Epithelial cell of prostate (primary cell): ENCODE measurements at places on chromosomes 4 and X.
A peak's percentile ranks its signal among the peaks of the same experiment; 100 is the strongest.

DNA sequence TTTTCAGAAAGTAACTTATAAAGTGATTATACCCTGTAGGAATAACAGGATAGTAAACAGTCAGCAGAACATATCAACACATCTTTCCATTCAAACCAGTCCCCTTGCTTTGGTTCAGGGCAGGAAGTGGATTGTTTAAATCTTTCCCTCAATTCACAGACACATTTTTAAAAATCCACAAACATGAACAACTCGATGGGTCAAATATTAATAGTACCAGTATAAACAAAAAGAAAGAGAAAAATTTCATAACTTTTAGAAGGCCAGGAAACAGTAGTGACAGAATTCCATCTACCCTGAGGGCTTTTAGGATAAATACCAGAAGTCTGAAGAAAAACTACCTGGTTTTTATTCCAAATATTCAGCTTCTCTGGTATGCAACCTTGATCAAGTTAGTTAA, 1072.8 kb upstream of the PABPC4L start:
- no peak for DNase-seq

DNA sequence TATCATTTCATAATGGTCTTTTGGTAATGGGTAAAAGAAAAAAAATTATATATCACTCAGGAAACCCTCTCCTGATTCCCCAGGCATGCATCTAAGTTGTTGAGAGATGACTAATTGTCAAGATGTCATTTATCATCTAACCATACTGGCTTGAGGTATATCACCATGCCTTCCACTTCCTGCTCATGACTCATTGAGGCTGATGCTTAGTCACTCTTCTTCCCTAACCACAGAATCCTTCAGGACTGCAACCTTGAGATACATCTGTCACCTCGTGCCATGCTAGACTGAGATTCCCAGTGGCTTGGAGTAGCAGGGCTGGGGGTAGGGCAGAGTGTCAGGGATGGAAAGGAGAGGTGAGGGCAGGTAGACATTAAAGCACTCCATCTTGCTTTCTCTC, 782.5 kb upstream of the INTU start:
- peak; percentile 91 for DNase-seq

DNA sequence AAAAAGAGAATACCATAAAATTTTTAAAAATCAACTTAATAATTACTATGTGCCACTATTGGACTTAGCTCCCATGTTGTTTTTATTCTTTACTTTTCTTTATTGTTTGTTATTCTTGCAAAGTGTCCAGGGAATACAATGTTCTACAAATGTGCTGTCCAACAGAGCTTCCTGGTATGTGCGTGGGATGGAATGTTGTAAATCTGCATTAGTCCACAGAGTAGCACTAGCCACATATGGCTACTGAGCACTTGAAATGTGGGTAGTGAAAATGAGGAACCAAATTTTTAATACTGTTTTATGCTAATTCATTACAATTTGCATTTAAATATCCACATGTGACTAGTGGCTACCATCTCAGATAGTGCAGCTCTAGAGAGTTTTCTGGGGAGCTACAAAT, 14.3 kb upstream of the CORIN start:
- DNase-seq: no peak

GRCh38 chr4:150302553-150302952, 224.3 kb downstream of the DCLK2 start:
- peak; percentile 34 for DNase-seq

DNA sequence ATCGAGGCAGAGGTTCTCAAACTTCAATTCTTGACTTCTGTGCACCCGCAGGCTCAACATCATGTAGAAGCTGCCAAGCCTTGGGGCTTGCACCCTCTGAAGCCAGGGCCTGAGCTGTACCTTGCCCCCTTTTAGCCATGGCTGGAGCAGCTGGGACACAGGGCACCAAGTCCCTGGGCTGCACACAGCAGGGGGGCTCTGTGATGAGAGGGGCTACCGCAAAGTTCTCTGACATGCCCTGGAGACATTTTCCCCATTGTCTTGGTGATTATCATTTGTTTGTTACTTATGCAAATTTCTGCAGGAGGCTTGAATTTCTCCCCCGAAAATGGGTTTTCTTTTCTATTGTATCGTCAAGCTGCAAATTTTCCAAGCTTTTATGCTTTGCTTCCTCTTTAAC, 4.9 kb upstream of the MAGEB17 start:
- DNase-seq: no peak

DNA sequence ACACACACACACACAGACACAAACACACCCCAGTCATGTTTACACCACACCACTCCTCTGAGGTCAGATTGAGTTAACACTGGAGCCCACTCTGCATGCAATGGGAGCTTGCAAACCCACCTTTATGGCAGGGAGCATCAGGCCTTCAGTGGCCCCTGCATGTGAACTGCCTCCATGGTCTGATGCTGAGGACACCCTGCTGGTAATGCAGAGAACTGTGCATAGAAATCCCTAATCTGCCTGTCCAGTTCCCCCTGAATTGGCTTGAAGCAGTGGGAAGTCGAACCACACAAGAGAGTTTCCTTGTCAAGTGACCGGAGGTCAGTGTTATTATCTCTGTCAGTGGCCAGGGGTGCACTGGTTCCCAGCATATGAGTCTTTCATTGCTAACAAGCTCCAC, 59.8 kb downstream of the ANOS1 start:
- no peak for DNase-seq

DNA sequence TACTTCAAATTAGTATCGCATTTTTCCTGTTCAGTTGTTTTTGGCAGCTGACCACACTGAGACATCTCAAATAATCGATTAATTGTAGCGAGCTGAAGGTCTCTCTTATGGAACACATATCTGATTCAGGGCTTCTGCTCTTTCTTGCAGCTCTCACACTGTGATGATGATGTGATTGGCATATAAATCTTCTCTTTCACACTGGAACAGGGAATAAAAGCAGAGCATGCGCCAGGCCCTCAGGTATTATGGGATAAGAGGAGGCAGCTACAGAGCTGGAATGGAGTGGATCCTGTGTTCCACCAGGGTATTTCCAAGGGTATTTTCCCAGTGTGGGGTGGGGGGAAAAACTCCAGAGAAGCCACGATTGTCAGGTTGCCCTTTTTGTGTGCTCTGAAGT, 265.4 kb upstream of the CASK start:
- no peak for DNase-seq

GRCh38 chrX:37995428-37995827, 10.9 kb upstream of the SYTL5 start:
- DNase-seq: no peak

GRCh38 chr4:2083116-2083825, 24.1 kb downstream of the NAT8L start:
- DNase-seq: no peak

DNA sequence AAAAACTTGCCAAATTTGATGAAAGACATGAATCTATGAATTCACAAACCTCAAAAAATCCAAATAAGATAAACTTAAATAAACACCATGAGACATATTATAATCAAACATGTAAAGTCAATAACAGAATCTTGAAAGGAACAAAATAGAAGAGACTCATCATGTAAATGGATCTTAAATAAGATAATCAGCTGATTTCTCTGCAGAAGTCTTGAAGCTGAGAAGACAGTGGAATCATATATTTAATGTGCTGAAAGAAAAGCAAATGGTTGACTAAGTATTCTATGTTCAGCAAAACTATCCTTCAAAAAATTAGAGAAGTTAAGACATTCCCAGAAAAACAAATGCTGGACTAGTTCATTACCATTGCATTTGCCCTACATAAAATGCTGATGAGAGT, 215.7 kb upstream of the SPIN4 start:
- no peak for DNase-seq

DNA sequence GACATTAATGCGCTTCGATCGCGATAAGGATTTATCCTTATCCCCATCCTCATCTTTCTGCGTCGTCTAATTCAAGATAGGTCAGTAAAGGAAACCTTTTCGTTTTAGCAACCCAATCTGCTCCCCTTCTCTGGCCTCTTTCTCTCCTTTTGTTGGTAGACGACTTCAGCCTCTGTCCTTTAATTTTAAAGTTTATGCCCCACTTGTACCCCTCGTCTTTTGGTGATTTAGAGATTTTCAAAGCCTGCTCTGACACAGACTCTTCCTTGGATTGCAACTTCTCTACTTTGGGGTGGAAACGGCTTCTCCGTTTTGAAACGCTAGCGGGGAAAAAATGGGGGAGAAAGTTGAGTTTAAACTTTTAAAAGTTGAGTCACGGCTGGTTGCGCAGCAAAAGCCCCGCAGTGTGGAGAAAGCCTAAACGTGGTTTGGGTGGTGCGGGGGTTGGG, 528 bp upstream of the FGF2 start:
- DNase-seq: no peak

DNA sequence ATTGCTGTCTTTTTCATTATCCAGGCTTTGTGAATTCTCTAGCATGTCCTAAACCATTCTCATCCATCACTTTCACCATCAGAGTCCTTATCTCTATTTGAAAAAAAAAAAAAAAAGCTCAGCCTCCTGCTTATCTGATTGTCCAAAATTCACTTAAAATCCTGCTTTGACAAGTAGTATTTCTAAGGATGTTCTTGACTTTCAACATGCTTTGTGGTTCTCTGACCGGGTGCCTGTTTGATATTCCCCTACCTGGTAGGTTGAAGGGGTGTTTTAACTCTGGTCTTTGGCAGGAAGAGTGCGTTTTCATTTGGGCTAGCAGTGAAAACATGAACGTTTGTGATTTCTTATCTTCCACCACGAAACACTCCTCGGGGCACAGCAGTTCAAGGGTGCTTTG, 17.3 kb upstream of the BBS12 start:
- no peak for DNase-seq

- no peak for DNase-seq
Measured at GRCh38 chr4:165517216-165517615, 138.4 kb downstream of the CPE start.

DNA sequence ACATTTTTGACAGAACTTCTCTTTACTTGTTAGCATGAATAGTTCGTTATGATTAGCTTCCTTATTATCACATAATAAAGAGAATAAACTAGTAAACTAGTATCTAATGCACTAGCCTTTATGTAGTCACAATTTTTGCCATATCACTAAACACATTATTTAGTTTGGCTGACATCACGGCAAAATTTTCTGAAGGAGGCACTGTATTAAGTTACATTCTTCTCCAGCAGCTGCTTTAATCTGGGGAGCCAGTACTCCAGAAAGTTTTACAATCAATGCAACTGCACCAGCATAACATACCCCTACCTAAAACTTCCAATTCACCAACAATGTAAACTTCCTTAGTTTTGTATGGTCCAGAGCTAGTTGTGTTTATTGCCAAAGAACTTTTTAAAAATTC, 87.8 kb downstream of the FIP1L1 start:
- DNase-seq: no peak

GRCh38 chrX:152632445-152633097, 5.1 kb upstream of the GABRQ start:
- DNase-seq: no peak

DNA sequence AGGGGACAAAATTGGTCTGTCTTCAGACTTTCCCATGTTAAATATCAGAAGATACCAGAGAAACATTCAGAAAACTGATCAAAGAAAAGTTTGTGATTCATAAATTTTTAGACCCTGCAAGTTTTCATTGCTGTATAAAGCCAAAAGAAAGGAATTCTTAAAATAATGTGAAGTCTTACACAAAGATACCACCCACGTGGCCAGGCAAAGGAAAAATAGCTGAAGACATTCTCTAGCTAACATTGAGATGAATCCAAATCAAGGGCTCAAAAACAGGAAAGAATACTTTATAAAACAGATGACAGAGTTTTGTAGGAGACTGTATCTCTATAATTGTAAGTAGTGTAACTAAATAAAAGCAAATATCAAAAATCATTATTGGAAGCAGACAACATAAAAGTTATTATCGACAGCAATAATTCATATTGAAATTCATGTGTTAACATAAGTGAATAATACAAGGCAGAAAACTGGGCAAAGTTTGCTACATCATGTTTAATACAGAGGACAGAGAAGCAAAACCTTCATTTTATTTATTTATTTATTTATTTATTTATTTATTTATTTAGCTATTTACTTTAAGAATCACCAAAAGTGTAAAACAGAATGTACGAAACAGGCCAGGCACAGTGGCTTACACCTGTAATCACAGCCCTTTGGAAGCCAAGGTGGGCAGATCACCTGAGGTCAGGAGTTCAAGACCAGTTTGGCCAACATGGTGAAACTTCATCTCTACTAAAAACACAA, 204.6 kb upstream of the SLIT2 start:
- DNase-seq: no peak

DNA sequence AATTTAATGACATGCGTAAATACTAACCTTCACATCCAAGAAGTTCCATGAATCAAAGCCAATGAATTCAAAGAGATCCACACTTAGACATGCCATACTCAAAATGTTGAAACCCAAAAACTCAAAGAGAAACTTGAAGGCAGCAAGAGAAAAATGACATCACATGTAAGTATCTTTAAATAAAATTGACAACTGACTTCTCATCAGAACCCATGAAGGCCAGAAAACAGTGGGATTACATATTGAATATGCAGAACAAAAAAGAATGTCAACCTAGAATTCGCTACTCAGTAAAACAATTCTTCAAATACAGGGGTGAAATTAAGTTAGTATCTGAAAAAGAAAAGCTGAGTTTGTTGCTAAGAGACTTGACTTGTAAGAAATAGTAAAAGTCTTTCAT, 953.9 kb upstream of the HS3ST1 start:
- DNase-seq: no peak

DNA sequence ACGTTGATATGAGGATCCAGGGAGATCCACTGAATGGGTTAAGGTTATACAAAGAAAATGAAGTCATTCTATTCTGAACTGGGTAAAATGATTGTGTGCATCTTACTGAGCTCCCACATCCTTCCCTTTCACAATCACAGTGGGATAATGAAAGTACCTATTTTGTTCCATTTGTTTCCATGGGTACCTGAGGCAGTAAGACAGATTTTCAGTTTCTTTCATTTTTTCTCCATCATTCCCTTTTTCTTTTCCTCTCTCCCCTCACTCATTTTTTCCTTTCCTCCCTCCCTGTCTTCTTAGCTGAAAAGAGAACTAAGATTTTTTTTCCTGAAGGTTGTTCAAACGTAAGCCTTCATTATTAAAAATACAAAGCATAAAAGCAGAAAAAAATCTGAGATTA, 4.6 kb downstream of the GRIA2 start:
- no peak for DNase-seq

DNA sequence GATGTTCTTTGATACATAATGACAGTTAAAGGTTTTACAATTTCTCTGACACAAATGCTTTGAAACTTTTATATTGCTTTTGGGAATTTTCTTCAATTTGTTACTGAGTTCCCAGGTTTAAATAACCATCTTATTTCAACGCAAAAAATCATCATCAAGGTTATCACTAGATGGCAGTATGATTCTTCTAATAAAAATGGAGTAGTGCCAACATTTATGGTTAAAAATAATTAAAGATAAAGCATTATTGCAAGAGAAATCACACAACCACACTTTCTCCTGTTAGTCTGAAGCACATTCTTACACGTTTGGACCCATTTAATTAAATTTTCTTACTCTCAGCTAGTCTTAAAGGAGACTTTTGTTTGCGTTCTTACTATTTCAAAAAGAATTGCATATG, 611.3 kb upstream of the CPXCR1 start:
- no peak for DNase-seq

GRCh38 chr4:72016011-72016410, 15.8 kb upstream of the NPFFR2 start:
- no peak for DNase-seq
